ENCODE measurements at places on chromosomes 3 and 15.

DNA sequence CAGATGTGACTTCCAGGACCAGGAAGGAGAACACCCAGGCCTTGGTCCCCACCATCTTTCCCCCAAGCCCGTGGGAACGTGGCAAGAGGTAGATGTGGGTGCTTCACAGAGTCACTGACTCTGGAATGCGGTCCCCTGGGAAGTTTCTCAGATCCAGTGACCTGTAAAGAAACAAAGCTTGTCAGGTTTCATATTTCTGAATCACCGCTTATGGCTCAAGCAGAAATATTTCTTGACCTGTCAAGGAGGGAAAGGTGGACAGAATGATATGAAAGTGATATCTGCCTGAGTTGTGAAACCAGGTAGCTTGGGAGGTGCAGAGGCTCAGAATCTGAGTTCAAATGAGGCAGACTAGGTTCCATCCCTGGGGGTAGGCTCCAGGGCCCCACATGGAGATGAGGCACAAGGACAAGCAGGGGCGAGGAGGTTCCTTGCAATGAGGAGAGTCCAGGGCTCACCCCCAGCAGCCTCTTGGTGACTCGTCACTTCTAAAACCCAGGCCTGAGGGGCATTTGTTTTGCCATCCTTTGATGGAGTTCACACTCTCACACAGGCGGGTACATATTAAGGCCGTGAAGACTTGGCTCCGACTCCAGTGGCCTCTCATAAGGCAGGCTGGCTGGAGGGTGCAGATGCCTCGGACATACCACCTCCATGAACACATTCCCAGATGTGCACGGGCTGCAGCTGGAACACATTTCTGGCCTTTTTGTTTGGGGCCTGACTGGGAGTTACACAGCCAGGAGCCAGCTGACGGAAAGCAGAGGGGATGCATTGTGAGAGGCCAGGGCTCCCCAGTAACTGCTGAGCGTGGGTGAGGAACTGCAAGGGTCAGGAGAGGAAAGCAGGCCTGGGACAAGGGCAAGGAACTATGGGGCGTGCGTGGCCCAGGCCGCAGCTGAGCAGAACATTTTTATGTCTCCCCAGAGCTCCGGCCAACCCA is 1.3 kb downstream of the CILP start:
- no peak for DNase-seq

- no peak for DNase-seq
These were observed 86.6 kb upstream of the CHD2 start for GRCh38 chr15:92813485-92813884.

- no peak for DNase-seq
These were observed 14.6 kb upstream of the PIK3CA start for GRCh38 chr3:179133575-179133974.

- no peak for DNase-seq
These were observed 464.9 kb downstream of the MFSD1 start for GRCh38 chr3:159266779-159267178.

GRCh38 chr3:129139911-129140310 is 18.3 kb upstream of the RAB43 start:
- no peak for DNase-seq

DNA sequence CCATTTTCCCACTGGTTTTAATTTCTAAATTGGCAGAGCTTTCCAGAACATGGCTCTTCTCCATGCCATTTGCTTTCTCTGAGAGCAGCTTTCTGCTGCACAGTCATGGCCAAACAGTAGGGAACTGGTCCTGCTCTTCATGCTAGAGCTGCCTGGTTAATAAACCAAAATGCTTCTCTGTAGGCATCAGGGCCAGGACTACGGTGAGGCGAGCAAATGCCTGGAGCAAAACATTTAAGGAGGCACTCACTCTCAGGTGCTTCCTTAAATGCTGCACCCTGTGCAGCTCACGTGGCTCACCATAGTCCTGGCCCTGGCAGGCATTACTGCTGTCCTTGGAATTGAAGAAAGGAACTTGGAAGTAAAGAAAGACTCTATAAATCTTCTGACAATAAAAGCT is 48.5 kb upstream of the PPP2R3A start:
- DNase-seq, result no peak

GRCh38 chr3:47692158-47692557 is 89.5 kb downstream of the SMARCC1 start:
- no peak for DNase-seq

DNA sequence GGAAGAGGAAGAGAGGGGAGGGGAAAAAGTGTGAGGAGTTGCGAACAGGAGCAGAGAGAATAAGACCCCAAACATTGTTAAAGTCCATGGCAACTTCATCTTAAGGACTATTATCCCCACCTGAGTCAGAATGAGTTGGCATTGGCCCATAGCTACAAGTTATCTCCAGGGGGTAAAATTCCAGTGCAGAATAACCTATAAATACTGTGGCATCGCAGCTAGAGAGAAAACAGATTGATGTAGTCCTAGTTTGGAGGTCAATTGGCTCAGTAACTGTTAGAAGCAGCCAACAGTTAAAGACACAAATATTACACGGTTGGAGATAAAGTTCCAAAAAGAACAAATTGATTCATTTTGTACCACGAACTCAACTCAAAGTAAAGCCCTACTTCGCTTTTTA is 313.9 kb upstream of the CCDC54 start:
- no peak for DNase-seq

DNA sequence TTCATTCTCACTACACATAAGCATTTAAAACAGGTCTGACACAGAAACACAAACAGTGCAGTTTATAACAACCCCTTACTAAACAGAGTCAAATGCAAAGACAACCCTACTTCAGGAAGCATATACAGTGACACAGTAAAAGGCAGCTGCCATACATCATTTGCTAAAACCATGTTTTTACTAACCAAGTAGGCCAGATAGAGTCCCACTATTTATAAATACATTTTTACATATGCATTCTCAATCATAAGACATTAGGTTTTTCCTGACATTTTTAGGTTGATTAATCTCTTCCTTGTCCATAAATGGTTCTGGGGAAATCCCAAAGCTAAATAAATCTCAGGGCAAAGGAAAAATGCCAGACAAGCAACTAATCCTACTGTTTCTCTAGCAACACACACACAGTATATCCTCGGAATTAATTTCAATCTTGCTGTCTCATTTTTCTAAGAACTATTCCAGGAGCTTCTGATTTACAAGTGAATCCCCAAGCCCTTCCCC is 39.0 kb downstream of the CHAC1 start:
- DNase-seq, result no peak

- no peak for DNase-seq
These were observed 3.4 kb upstream of the HHLA2 start for GRCh38 chr3:108292905-108293328.

GRCh38 chr15:90205886-90206285 is 4.8 kb downstream of the SEMA4B start:
- DNase-seq, result no peak

- DNase-seq, result no peak
These were observed 920.9 kb downstream of the TUSC7 start for GRCh38 chr3:117630469-117630868.

DNA sequence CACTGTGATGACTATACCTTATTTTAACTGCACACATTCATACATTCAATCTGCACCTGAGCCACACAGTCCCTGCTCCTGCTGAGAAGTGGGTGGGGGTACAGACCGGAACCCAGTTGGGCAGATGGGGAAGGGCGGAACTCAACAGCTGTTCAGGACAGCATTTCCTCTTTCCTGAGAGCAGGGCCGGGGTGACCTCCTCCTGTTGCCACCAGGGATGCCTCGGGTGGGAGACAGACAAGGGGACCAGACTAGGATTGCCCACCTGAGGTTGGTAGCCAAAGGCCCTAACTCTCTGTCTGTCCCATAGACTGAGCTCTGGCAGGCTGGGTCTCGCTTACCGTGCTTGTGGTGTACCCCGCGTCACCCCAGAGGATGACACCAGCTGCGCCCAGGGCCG is 3.9 kb downstream of the HYAL2 start:
- no peak for DNase-seq

DNA sequence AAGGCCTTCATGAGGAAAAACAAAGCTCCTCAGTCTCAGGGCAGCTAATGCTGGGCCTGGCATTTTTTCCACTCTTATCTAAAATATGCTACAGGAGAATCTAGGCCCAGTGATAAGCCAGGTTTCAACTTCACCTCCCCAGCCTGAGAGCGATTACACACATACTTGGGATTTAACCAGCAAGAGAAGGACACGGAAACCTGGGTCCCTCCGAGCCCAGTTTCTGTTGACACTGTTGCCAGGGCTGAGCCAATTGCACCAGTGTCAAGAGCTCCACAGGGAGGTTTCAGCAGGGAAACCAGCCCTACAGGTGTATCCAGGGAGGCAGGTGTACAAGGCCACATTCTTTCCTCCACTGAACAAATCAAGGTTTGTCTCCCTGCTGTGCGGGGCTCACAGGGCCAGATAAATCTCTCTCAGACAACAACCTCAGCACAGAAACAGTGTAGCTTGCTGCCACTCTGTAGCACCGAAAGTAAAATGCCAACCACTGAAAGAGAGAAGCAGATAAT is 85.4 kb downstream of the MAGI1 start:
- DNase-seq, result no peak

- no peak for DNase-seq
These were observed 234.4 kb upstream of the TBL1XR1 start for GRCh38 chr3:177431525-177432176.

- DNase-seq, result no peak
These were observed 135.2 kb upstream of the BCL6 start for GRCh38 chr3:187880441-187880840.

DNA sequence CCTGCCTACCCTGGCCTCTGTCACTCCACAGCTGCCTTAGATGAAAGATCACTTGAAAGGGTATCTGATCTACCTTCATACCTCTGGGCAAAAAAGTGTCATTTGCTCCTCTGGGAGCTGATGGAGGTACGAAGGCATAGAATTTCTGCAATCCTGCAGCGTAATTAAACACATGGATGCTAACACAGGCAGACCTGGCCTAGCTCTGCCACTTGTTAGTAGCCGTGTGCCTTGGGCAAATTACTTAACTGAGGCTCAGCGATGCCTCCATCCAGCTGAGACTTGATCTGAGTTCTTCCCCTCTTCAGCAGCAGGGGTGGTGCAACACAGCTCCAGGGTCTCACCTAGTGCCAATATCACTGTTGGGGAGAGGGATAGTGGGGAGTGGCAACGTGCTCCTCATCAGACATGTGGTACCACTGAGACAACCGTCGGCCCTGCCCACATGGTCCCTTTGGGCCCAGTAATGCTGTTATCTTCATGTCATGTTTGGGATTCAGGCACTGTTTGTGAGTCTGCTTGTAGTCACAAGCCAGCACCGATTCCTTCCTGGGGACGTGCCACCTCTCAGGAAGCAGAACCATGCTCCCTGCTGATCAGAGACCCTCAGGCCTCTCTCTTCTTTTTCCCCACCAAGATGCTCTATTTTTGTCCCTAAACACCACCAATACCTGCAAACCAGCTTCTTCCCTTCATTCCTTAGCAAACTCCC is 34.1 kb upstream of the PIAS1 start:
- no peak for DNase-seq

DNA sequence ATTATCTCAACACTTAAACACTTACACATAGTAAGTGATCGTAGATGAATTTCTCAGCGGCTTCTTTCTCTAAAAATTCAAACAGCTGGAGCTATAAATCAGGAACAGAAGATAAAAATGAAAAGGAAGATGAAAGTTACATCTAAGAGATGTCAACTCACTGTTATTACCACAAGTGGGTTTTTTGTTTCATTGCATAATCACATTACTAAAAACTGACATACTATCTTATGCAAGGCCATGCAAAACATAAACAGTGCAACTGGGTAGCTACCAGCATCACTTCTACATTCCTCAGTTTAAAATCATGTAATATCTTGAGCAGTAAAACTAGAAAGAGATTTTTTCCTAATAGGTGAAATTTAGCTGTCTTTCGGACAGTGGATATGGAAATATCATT is 14.9 kb downstream of the MINDY4B start:
- no peak for DNase-seq

DNA sequence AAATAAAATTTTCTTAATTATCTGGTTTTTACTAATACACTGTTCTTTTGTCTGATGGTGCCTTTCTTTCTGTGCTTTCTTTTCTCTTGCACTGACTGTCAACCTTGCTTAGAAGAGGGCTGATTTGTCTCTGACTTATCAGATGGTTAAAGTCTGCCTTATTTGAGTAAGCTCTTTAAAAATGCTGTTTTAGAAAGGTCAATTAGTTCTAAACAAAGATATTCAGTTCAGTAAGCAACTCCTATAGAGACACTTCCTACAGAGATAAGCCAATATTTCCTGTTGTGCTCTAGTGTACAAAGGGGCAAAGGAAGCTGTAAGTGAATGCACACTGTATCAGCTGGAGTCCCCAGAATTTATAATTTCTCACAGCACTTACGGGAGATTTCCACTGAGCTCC is 153.4 kb upstream of the TSPAN3 start:
- no peak for DNase-seq

DNA sequence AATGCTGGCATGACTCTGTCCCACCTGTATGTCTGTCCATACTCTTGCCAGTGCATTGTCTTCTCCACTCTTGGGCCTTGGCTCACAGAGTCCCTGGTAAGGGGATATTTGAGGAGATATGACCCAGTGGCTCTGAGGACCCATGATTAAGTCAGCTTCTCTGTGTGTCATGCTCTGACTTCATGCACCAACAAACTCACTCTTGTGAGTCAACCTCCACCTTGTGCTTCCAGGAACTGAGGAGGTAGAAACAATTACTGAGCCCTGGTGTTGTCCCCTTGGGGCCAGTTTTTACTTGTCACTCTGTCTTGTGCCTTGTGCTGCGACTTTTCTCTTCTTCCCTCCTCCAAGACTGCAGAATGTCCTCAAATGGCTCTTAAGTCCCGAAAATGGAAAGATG is 127.1 kb downstream of the ABHD5 start:
- no peak for DNase-seq

DNA sequence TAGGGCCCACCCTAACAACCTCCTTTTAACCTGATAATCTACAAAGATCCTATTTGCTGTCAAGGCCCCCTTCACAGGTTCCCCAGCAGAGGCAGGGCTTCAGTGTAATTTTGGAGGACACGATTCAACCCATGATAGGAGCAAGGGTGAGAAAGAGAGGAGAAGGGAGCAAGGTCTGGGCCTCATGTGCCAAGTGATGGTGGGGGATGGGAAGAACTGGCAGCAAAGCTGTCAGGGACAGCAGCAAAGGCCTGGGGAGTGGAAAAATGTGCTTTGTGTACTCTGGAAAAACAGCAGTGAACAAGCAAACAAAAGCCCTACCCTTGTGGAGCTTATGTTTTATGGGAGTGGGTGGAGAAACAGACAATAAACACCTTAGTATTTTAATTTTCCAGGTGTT is 2.7 kb upstream of the GALNT15 start:
- DNase-seq, result no peak

DNA sequence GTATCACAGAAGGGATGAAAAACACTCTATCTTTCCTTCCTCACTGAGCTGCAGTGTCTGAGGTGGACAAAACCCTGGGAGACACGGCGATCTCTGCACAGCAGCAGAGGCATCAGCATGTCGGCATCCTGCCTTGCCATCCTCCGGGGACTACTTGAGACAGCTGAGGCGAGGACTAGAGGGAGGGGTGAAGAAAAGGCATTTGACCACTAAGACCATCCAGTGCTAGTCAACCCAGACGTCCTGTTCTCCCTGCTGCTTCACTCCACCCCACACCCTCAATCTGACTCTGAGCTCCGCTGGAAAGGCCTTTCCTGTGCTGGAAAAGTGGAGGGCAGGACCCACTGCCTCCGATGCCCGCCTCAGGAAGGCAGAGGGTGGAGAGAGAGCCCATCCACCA is 67.3 kb downstream of the VGLL4 start:
- DNase-seq, result no peak
